ENCODE measurements at places on chromosomes 16 and 17.

- DNase-seq: no peak
Measured at GRCh38 chr17:74156878-74157277, 46.6 kb upstream of the RPL38 start.

GRCh38 chr16:68287276-68288251 is 23.2 kb downstream of the SLC7A6OS start:
- no peak for DNase-seq

DNA sequence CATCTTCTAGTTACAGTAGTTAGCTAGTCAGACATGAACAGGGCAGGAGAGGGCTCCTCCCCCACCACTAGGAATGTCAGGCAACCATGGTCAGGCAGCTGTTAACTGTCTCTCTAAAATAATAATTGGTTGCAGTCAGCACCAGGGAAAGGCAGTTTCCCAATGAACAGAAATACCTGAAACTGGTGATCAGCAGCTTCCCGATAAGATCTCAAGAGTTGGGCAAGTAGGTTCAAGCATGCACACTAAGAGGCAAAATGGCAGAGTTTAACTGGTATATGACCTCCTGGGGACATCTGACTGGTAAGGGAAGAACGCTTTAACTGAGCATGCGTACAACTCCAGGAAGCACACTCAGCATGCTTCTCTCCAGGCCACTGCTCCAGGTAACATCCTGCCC is 12.6 kb upstream of the XYLT1 start:
- DNase-seq: no peak

- DNase-seq: no peak
Measured at GRCh38 chr16:50538411-50539052, 9.7 kb upstream of the NKD1 start.

DNA sequence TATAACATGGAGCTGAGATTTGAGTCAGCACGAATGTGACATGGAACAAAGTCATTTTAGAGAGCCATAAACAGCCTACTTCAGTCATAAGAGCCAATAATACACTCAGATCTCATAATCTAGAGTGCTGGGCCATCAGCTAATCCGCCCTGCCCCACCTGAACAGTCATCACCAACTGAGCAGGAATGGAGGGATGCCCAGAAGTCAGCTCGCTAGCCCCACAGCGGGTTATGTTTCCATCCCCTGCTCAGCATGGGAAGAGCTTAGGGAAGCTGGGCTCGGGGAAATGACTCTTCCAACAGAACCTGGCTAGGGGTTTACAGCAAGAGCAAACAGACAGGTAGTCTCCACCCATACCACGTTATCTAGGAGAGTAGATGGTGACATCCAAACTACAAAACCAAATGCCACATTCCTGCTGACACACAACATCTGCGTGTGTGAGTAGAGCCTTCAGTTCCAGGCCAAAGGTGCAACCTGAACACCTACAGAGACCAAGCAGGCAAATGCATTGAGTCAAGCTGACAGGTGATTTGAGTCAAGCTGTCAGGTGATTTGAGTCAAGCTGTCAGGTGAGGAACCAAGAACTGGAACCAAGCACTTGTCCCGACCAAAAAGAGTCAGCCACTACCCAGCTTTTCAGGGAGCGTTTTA is 2.0 kb downstream of the TMEM11 start:
- no peak for DNase-seq

DNA sequence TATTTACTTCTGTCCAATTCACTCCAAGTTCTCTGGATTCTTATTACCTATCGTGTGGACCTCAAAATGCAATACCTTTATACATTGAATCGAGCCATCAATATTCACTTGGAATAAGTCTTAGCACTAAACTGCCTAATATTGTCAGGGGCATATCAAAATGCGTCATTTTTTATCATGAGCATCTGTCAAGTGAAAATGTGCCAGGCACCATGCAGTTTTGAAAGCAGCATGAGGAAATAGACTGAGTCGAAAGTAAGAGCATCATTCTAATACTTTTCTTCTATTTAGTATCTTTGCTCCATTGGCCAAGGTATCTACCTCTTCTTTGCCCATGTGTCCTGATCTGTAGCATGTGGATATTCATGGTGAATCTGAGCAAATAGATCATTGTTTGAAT is 1193.4 kb downstream of the CDH11 start:
- no peak for DNase-seq

DNA sequence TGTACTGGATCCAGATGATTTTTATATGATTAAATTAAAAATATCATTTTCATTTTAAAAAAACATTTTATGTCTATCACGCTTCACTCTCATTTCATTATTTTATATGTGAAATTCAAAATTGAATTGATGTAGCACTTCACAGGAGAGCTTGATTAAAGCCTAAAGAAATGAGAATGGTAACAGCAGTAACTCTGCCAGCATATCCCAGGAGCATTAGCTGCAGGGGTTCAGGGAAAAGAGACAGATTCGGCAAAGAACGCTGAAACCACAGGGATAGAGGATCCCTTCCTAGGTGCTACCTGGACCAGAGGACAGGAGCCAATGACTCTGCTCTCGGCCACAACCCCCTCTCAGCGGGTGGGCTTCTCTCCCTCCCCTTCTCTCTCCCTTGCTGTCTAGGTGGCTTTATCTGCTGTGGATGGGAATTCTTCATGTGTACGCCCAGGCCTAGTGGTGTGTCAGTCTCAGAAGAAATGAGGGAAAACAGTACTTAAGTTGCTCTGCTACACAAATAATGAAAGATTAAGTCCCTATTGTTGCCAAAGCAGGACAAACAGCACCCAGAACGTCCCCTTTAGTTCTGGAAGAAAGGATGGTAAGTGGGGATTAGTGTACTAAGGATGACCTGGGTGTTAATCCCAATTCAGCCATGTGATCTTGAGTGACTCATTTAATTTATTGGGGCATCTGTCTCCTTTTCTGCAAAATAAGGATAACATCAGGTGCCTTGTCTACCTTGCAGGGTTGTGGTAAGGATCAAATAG is 123.3 kb downstream of the CDK5R1 start:
- no peak for DNase-seq
